ENCODE measurements at places on chromosomes 11 and 22.

GRCh38 chr11:115920092-115920461 is 415.9 kb upstream of the CADM1 start:
- no peak for DNase-seq

GRCh38 chr11:1529774-1530173 is 42.3 kb downstream of the DUSP8 start:
- no peak for DNase-seq

- no peak for DNase-seq
Measured at GRCh38 chr11:102244681-102245409, 72.4 kb upstream of the BIRC3 start.

DNA sequence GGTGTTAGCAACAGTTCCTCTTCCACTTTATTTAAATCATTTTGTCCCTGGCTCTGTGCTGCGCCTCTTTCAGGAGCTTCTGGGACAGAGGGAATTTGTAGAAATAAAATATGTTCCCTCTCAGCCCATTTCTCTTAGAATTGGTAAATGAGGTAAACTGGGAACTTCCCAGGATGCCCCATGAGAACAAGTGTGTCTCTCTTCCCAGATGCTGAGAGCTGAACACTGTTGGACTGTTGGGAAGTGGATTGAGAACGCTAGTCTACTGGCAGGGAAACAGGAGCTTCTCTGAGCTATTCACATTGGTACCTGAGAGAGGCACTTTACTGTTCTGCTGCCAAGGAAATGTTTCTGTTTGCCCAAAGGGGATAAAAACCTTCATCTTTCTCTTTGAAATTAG is 4.0 kb downstream of the CRY2 start:
- DNase-seq: no peak

GRCh38 chr11:59944720-59945119 is 6.5 kb downstream of the OOSP1 start:
- no peak for DNase-seq

- DNase-seq: no peak
Measured at GRCh38 chr11:14544611-14545010, 24.4 kb upstream of the PSMA1 start.

GRCh38 chr11:44760917-44761550 is 34.3 kb downstream of the TSPAN18 start:
- DNase-seq: no peak

DNA sequence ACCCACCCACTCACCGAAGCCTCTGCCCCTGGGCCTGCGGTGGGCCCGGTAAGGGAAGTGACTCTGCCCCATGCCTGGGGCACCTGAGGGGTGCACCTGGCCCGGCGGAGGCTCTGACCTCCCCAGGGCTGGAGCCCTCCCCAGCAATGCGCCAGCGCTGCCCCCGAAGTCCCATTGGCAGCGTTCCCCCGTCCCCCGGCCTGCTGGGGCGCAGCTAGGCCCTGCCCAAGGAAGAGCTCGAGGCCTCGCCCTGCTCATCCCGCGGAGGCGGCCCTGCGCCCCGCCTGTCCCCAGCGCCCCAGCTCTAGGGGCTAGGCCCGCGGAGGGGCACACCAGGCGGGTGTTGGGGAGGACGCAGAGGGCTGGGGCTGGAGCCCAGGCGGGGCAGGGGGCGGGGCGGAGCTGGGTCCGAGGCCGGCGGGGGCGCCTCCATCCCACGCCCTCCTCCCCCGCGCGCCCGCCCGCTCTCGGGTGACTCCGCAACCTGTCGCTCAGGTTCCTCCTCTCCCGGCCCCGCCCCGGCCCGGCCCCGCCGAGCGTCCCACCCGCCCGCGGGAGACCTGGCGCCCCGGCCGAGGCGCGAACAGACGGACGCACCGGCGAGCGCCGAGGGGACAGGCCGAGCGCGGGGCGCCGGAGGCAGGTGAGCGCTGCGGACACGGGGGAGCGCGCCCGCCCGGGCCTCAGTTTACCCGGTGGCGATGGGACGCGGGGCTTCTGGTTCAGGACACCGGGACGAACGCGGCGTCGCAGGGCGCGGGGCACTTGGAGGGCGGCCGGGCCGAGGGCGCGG is at the start of gene EPS8L2:
Gene EPS8L2 (plus strand): TSS at position 586 of the 793 bp plus-strand sequence. CDS start 3,177 bp downstream, outside the sequence.
- DNase-seq: no peak

- DNase-seq: peak; percentile 55
Measured at GRCh38 chr11:72676861-72677341, 2.7 kb upstream of the PDE2A start.

DNA sequence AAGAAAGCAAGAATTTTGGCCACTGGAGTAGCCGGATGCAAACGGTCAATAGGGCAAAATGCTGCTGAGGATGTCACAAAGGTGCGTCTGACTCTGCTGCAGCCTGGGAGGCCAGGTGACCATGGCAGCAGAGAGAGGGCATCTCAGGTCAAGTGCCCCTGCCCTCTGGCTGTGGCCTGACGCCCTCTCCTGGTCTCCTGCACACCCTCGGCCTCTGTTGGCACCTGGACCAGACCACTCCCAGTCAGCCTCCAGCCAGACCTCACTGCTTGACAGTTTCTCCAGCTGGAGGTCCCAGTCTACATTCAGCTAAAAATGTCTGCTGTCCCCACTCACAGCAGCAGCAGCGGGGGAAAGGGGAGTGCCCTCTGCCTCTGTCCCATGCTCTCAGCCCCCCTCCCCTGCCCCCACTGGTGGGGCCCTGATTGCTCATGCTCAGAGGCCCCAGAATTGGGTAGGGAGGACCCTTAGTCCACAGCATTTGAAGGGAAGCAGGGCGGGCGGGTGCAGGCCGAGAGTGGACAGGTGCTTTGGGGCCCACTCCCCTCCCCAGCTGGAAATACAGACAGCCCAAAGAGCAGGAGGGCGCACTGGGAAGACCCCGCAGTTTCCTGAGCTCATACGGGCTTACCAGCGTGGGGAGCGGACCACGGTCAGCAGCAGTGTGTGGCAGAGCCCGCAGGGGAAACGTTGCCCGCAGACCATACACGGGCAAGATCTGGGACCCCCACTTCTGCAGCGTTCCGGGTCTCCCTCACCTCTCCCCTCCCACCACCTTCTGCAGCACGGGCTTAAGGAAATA is 1.6 kb upstream of the BRSK2 start:
- no peak for DNase-seq

DNA sequence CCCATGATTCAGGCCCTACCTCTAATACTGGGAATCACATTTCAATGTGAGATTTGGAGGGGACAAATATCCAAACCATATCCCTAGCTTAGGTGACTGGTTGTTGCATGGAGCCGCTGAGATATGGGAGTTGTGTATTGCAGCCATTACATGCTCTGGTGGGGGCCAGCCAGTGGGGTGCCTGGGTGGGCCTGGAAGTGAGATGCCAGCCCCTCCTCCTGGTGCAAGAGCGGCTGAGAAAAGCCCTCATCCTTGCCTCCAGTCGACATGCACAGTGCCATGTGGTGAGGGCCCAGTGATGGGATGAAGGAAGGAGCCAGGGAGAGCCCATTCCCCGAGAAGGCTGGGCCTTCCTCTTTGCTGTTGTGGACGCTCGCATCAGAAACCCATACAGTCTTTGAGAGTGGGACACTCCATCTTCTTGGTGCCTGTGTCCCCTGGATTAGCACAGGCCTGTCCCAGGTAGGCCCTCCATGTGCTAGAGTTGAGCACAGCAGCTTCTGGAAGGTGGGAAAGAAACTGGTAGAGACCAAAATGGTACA is 1043.0 kb downstream of the TBC1D22A start:
- DNase-seq: no peak

- DNase-seq: no peak
Measured at GRCh38 chr22:47091246-47091651, 328.8 kb downstream of the TBC1D22A start.

DNA sequence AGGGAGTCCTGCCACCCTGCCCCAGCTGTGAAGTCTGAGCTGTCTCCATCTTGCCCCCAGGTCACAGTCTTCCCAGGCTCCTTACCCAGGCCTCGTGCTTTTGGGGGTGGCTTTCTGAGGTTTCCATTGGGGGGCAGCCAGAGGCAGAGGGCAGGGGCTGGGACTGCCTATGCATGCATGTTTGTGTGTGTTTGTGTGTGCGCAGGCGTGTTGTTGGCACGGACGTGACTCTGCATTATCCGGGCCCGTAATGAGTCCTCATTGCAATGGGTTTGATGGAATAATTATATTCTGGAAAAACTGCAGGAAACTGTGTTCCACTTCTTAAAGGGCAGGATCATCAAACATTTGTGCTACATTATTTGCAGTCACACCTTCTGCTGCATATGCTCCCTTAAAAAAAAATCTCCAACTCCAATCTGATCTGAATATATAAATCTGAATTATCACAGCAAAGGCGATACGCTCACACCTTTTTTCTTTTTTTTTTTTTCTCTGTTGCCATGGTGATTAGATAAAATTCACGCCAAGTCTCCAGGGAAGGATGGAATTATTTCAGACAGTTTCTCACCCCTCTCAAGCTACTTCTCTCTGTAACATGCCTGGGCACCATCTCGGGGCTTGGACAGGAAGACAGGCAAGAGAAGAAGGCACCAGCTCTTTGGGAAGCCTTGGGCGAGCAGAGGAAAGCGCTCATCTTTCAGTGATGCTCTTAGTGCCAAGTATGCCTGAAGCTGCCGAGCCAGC is 45.9 kb downstream of the DSCAML1 start:
- no peak for DNase-seq

DNA sequence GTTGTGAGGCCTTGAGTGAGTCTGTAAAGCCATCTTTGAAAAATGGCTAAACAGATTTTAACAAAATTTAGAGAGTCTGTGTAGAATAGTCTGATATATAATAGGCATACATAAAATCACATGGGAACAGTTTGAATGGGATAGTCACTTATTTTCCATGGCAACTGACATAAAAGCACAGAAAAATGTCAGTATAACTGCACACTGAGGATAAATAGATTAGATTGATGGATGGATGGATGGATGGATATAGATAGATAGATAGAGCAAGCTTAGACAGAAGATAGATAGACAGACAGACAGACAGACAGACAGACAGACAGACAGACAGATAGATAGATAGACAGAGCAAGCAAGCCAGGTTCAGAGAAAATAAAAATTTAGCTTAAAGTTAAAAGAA is 660.2 kb upstream of the API5 start:
- DNase-seq: no peak

GRCh38 chr11:76677458-76677765 is 6.9 kb upstream of the LRRC32 start:
- DNase-seq: no peak

GRCh38 chr11:130413405-130414106 is 14.9 kb downstream of the ADAMTS8 start:
- DNase-seq: no peak

DNA sequence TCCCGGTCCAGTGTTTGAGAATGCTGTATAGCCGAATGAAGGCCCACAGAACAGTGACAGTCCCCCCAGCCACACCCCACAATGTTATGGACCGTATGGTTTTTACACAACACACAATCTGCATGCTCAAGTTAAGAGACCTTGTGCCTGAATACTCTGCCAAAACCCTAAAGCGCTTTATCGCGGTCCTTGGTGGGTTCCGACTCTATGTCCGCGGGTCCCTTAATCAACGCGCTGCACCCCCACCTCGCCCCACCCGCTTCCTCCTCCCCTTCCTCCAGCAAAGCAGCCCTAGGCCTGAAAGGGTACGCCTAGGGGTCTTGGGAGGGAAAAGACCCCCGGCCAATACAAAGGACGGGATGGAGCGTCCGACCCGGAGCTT is 442 bp downstream of the COPB1 start:
- peak; percentile 2 for DNase-seq

GRCh38 chr11:82895437-82896091 is 4.7 kb downstream of the PRCP start:
- DNase-seq: no peak

DNA sequence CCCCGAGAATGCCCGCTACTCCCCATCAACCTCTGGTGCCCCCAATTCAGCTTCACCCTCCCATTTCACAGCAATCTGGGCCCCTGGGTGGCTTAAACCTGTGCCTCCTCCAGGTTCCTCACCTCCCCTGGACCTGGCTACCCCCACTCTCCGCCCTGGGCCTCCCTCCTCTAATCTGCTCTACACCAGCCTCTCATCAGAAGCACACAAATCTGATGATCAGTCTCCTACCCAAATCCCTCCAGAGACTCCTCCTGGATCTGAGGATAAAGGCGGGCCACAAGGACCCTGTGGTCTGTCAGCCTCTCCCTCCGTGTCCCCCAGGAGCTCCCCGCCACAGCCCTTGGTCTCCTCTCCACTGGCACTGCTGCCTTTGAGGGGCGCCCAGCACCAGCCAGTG is 23.2 kb upstream of the IGLL1 start:
- no peak for DNase-seq

GRCh38 chr11:73326929-73327811 is 19.1 kb downstream of the ARHGEF17 start:
- DNase-seq: no peak

DNA sequence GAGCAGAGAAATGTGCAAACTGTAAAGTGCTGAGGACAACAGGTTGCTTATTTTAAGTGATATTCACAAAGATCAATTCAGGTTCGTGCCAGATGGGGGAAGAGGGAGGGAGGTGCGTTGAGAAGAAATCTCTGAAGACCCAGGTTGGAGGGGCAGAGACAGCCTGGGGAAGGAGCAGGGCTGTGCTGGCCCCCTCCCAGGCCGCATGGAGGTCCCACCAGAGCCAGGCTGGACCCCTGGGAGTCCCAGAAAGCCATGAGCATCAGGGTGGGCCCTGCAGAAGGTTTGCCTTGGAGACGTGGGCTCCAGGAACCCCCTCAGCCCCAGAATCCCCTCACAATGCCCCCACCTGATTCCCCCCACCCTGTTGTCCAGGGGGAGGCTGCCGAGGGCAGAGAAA is 47.4 kb downstream of the IGLL1 start:
- no peak for DNase-seq
